ENCODE measurements at places on chromosomes 11 and 22.

- no peak for DNase-seq
Observed at GRCh38 chr11:76267556-76267955, 61.3 kb upstream of the WNT11 start.

GRCh38 chr11:86592659-86593451, 79.6 kb downstream of the ME3 start:
- peak; percentile 91 for DNase-seq

GRCh38 chr11:96341211-96342013, 1.6 kb downstream of the MAML2 start:
- peak; percentile 35 for DNase-seq

- DNase-seq, result no peak
Observed at GRCh38 chr11:86089659-86090058, 20.8 kb upstream of the PICALM start.

DNA sequence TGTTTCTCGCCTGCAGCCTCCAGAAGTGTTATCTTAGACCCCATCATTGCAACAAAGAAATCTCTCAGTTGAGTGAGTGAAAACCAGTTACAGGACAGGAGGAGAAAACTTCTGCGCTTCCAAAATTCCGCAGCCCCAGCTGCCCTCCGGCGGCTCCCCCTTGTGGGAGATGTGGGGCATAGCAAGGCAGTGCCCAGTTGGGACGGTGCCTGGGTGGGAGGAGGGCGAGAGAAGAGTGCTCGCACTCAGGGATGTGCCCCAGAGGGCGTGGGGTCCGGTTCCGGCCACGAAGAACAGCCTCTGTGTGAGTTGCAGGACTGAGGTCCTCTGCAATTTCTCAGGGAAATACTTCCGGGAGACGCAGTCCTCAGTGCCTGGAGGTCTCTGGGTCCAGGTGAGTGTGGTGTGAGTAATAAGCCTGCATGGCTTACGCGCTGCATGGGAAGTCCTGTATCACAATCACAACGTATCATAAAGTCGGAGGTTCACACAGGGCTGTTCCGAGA, 87.0 kb upstream of the BLID start:
- peak; percentile 31 for DNase-seq

GRCh38 chr11:67437082-67437808, at the start of gene PTPRCAP:
TSS of gene PTPRCAP (minus strand) at chr11:67437682. CDS start at chr11:67437619, 63 bp downstream.
- DNase-seq, result peak; percentile 56

- DNase-seq, result no peak
Observed at GRCh38 chr11:13268791-13269190, 8.8 kb upstream of the BMAL1 start.

GRCh38 chr11:13327421-13327820, 49.8 kb downstream of the BMAL1 start:
- DNase-seq, result no peak

- DNase-seq, result no peak
Observed at GRCh38 chr22:43275545-43276317, 67.4 kb downstream of the SCUBE1 start.

DNA sequence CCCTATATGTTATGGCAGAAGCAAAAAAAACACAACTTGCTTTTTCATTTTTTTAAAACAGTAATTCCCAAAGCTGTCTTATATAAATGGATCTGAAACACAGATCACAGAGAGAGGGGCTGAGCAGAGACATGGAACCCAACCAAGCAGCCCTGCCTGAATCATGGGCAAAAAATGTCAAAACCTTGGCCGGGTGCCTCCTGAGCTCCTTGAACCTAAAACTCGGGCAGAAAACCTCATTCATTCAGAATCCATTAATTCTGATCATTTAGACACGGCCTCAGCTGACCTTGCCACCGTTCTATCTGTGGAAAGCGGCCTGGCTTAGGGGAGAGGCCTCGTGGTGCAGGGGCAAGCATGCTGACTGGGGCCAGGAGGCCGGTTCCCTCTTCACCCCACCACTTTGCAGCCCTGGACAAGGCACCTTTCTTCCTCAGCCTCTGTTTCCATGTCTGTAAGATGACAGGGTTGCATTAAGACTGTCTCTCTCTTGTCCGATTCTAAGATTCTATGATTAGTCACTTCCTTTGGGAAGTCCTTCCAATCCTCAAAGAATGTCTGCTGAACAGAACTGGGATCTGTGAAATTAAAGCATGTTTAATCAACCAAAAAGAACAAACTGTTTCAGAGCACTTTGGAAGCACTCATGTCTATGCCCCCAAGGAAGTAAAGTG, 26.0 kb downstream of the TENM4 start:
- DNase-seq, result no peak

- no peak for DNase-seq
Observed at GRCh38 chr11:10303558-10304363, 1.1 kb upstream of the ADM start.

DNA sequence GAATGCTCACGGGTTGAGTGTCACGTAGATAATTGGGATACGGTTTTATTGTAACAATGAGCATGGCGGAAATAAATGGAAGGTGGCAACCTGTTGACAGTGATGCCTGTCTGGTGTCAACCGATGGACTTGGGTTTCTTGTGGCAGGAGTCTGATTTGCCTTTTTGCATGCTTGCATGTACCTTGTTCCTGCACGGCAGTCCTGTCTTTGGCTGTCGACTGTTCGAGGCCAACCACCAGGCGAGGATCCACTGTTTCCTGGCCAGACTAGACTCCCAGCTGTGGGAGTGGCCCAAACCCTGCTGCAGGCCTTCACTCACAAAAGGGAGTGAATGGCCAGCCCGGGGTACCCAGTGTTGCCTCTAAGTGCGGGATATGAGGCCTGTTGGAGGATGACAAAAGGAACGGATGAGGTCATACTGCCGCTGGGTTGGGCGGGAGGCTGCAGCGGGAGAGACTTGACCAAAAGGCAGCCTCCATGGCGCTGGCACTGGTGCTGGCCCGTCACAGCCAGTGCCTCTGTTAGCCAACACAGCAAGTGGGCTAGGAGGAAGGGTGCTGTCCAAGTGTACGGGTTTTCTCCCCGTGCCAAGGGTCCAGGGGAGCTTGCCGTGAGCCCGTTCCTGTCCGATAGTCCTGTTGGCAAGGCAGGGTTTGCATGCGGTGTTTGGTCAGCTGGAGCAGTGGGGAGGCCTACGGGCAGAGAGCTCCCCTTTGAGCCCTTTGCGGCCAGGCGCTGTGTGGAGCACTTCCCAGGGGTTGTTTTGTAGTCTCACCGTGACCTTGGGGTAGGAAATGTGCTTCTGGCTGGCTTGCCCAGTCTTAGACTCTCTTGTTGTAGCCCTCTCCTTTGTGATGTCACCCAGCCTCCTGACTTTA, 974 bp downstream of the DGCR8 start:
- DNase-seq, result no peak

DNA sequence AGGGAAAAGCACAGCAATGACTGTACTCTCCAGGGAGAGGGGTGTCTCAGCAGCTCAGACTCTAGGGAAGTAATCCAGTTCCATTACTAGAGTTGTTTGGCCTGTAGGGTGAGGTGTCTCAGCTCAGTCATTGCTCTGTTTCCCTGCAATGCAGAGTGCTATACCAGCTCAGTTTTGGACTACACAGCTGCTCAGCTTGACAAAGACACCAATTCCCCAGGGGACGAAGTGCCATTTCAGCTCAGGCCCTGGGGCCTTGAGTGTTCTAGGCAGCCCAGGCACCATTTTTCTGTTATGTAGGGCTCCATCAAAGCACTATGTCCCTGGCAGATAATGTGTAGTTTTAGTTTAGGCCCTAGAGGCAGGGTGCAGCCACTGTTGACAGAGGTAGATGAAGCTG, 18.2 kb downstream of the CALCB start:
- no peak for DNase-seq

DNA sequence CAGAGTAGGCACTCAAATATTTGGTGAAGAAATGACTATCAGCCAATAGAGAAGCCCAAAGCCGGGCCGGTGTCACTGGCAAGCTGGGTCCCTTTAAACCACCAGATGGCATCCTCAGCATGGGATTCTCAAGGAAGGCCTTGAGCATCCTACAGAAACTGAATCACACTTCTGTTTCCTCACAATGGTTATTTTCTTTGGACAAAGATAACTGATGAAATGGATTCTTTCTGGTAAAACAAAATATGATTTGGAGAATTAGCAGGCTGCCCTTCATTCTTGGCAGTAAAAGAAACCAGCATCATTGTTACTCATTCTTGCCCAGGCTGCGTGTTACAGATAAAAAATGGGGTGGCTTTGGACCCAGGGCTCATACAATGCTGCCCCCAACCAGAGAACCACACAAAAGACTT, 30.3 kb upstream of the ASPHD2 start:
- peak; percentile 55 for DNase-seq

- DNase-seq, result no peak
Observed at GRCh38 chr11:76557466-76557865, 112.6 kb downstream of the EMSY start.

- no peak for DNase-seq
Observed at GRCh38 chr11:82146789-82147188, 586.9 kb downstream of the FAM181B start.

DNA sequence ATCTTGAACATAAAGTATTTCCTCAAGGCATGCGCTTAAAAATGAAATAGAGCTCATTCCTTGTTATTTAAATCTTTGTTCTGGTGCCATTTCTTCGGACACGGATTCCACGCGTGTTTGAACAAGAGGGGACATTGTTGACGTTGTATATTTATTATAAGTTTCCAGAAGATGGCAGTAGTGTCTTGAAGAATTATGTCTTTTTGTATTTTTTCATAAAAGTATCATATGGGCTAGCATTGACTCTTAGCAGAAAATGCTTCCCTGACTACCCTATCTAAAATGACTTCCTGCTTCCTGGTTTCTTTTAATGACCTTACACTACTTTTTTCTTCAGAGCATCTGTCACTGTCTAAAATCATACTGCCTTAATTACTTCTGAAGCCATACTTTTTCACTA, 20.4 kb downstream of the BIRC2 start:
- no peak for DNase-seq

GRCh38 chr11:19441752-19442553, 201.2 kb upstream of the E2F8 start:
- peak; percentile 45 for DNase-seq

- DNase-seq, result no peak
Observed at GRCh38 chr22:39179841-39180335, 27.4 kb upstream of the CBX7 start.

- no peak for DNase-seq
Observed at GRCh38 chr22:23113067-23113846, 28.5 kb downstream of the RSPH14 start.

- no peak for DNase-seq
Observed at GRCh38 chr11:18457450-18457849, 1.8 kb downstream of the LDHAL6A start.

DNA sequence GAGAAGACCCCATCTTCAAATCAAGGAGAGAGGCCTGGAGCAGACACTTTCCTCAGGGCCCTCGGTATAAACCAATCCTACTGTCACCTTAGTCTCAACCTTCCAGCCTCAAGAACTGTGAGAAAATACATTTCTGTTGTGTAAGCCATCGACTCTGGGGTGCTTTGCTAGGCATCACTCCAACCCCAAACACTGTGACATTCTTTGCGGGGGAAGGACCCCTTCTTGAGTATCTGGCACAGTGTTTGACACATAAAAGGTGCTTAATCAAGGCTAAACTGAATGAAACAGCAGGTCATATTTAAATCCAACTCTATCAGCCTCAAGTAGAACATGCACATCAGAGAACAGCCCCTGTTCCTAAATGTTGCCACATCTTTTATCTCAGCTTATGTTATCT, 558.1 kb downstream of the INSC start:
- DNase-seq, result no peak

DNA sequence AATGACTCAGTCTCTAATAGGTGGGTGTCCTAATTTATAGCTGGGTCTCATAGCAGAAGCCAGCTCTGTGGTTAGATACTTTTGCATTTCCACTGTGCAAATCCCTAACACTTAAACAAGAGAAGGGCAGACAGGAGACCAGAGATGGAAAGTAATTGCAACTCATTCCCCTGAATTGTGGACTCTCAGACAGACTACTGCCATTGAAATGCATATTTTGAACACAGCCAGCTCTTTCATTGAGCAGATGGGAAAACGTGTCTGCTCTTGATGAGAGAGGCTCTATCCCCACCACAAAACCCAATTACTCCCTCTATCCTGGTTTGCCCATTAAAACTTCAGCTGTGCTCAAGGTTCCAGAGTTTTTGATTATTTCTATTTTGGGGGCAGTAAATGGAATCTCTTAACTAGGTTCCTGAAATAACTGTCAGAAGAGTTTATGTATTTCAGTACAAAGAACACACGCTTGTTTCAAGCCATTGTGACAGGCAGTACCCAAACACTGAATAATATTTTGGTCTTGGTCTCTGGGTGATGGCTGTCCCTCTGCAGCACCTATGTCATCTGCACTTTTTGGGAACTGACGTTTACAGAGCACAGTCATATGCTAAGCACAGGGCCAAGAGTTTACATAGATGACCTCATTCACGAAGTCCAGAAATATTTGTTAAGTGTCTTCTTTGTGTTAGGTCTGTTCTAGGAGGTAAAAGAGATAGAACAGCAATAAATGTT, 41.7 kb downstream of the FAM227A start:
- no peak for DNase-seq

- no peak for DNase-seq
Observed at GRCh38 chr22:29308791-29309262, 2.4 kb downstream of the GAS2L1 start.

DNA sequence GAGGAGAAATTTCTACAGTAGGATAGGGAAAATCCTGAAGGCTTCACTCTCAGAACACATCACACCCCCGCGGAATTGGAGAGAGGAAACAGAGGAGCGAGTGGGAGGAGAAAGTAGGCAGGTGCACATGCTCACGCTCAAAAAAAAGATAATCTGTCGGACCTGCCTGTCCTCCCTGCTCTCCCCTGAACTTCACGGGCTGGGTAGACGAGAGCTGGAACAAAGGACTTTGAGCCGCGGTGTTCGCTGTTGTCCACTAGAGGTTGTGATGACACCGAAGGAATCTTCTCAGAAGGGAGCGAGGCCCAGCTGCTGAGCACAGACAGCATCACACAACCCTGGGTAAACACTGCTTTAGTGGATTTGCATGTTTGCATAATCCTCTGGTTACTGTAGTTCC, 5.0 kb downstream of the SEZ6L start:
- no peak for DNase-seq

- no peak for DNase-seq
Observed at GRCh38 chr11:74175920-74176319, 4.8 kb downstream of the PPME1 start.

DNA sequence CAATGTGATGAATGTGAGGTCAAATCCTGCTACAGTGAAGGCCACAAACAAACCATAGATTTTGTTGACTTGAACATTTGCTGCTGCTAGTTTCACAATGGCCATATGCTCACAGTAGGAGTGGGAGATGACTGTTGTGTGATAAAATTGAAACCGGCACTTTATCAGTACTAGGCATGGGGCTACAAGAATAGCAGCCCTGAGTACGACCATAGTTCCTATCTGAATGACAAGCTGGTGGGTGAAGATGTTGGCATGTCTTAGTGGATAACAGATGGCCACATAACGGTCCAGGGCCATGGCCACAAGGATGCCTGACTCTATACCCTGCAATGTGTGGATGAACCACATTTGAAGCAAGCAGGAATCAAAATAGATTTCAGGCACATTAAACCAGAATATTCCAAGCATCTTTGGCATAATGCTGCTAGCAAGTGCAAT, 2.8 kb downstream of the OR52A1 start:
- no peak for DNase-seq

GRCh38 chr11:1339066-1339675, 29.7 kb upstream of the TOLLIP start:
- no peak for DNase-seq

Measured in stimulated activated CD4-positive, alpha-beta T cell treated with anti-CD3 and anti-CD28 coated beads, Interleukin-12 subunit alpha, Interleukin-12 subunit beta, amount 100 ng/mL, for 24 hours (primary cell).